ENCODE measurements at places on chromosomes 12 and 14.

GRCh38 chr12:132806857-132807256, 21.8 kb downstream of the GOLGA3 start:
- DNase-seq = no peak

- DNase-seq = no peak
Observed at GRCh38 chr12:2117541-2117940, 64.8 kb downstream of the CACNA1C start.

- no peak for DNase-seq
Observed at GRCh38 chr14:81179631-81180030, 41.1 kb downstream of the GTF2A1 start.

DNA sequence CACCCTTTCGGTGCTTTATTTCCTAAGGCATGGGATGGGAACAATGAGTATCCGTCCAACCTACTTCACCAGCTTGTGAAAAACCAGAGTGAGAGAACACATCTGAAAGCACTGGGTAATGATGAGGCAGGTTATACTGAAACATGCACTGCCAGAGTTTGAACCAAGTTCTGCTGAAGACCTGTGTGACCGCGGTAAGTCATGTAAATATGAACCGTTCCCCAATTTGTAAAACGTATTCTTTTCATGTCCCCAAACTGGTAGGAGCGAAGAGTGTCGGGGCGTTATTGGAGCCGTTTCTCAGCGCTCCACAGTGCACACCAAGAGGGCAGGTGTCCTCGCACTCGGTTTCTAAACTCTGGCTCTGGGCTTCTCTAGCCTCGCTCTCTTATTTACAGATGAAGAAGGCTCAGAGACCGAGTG, 788 bp upstream of the NGDN start:
- no peak for DNase-seq

DNA sequence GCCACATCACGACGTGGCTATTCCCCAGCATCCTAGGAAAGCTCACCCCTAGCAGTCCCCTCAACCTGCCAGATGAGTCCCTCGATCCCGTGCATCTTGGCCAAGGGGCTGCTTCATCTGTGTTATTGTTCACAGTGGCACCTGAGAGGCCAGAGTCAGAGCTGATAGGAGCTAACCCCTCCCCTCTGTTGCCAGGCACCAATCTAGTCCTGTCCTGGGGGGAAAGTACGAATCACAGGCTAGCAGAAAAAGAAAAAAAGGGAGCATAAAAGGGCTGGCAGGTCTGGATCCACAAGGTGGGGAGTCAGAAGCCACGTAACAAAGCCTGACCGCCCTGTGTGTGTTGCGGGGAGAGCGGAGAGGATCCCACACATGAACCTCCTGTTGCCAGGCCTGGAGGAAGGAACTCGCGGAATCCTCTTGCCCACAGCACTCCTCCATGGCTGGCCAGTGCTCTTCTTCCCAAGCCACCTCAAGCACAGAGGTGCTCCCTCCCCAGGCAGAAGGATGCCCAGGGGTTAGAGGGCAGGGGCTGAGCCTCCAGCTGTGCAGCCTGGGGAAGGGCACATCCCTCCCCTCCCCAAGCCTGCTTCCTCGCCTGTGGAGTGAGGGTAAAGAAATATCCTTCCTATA, 91.8 kb downstream of the ITPK1 start:
- DNase-seq = no peak

GRCh38 chr14:61368114-61368710, 46.8 kb downstream of the PRKCH start:
- DNase-seq = no peak

DNA sequence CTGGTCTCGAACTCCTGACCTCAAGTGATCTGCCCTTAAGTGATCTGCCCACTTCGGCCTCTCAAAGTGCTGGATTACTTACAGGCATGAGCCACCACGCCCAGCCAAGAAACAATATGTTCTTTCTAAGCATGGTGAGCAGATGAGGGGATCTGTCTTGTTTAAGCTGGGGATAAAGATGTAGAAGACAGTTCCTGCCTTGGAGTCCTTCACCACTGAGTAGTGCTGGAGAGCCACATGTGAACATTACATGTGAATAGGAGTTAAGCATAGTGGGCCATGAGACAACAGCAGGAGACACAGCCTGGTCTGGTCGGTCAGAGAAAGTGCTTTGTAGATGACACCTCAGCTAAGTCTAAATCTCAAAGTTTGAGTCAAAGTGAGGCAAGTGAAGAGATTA, 26.0 kb downstream of the TMBIM6 start:
- DNase-seq = no peak

DNA sequence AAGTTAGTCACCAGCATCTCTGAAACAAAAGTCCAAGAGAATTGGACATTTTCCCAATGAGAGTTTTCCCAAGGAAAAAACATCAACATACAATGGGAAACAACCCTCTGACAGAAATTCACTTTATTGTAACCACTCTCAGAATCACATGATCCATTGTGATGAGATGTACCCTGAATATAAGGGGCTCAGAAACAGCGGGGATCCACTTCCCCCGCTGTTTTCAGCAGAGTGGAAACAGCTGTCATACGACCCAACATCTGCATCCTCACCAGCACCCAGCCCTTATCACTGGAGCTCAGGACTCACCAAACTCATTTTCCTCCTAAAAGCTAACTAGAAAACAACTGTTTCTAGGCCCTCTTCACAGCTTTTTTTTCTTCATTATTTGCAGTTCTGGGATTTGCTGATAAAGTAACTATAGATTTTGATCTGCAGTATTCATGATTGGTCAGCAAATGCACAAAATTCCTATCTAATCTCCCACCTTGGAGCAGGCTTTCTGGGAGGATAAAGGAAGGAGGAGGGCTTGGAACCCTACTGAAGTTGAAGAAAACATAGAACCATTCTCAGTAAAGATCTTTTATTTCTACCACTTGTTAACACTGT, 31.3 kb downstream of the CORO1C start:
- DNase-seq = no peak

DNA sequence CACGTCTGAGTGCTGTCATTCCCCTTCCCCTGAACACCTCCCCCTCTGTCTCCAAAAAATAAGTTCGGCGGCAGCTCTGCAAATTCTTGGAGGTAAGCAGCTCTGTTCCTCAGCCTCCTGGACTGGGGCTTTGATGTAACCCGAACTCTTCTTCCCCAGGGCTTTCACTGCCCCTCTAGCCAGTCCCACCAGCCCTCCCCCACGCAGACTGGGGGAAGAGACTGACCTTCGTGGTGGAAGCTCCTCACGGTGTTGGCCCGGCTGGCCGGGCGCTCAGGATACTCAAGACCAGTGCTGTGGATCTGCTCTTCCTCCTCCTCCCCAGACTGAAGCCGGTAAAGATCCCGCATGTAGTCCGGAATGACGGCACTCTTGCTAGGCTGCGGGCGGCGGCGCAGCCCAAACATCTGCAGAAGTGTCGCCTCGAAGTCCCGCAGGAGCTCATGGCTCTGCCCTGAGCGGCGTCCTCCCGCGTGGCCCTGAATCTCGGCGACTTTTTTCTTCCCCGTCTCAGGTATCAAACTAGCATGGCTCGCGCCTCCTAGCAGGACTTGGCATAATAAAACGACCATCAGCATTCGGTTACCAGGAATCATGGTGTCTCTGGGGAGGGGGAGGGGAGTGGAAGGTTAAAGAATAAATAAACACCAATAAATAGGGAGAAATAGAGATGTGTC, 4.9 kb downstream of the BMP4 start:
- DNase-seq = no peak

DNA sequence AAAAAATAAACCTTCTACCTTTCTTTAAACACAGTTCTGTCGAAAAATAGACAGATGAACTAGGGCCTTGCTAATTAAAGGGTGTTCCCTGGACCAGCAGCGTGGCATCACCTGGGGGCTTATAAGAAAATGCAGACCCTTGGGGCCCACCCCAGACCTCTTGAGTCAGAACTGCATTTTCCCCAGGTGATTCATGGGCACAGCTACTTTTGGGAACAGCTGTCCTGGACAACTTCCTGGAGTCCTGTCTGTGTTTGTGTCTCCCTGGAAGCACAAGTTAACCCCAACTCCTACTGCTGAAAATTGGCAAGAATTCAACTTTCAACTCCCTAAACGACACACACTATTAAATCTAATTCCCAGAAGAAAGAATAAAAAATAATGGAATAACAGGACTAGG, 17.8 kb downstream of the FBLN5 start:
- DNase-seq = no peak

DNA sequence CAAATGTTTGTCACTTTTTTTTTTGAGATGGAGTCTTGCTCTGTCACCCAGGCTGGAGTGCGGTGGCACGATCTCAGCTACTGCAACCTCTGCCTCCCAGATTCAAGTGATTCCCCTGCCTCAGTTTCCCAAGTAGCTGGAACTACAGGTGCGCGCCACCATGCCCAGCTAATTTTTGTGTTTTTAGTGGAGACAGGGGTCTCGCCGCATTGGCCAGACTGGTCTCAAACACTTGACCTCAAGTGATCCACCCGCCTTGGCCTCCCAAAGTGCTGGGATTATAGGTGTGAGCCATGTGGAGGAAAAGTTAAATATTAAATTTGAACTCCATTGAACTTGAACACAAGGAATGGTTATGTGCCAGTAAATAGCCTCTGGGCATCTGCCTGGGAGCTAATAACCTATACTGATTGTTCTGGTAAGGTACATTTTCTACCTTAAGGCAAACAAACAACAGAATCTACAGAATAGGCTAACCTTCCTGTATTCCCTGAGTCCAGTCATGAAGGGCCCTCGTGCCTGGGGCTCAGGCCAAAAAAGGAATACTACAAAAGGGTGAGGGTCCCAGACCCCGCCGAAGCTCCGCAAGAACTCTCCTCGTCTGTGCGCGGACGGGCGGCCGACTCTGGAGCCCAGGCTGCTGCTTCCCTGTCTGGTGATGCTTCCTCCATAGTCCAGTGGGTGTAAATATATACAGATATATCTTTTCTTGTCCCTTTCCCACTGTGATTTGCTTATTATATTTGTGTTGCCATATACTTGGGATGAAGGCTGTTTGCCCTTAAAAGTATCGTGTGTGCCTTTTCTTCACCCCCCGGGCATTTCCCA, 74.0 kb upstream of the EIF5 start:
- no peak for DNase-seq

GRCh38 chr14:73786636-73787485, 64.8 kb upstream of the PTGR2 start:
- peak; percentile 61 for DNase-seq

DNA sequence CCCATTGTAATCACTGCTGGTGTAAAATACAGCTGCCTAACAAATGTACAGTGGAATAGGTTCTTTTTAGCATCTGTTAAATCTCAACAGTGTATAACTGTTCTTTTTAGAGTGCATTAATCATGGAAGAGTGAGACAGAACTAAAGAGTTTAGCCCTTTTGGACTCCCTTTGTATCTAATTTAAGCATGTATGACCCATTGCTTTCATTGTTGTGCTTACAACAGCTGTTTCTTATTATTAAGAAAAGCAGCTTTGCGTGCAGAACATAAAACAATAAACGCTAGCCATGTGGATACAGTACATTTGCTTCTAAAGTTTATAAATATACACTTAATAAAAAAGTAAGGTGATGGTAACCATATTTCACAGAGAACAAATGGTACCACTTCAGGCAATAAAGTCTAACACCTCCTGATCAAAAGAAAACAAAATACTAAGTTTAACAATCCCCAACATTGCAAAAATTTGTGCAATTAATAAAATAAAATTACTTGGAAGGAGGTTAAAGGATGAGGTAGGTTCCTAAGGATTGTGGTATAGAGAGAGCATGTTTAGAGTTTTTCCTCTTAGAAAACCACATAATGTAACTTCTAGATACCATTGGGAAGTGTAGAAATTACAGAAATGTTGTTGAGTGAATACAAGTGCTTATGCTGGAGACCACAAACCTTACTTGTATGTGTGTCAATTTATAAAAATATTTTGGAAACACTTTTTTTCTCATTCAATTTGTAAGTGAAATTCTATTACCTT, 448.7 kb downstream of the SLC6A15 start:
- no peak for DNase-seq

- no peak for DNase-seq
Observed at GRCh38 chr12:90428465-90428864, 526.5 kb downstream of the CCER1 start.

GRCh38 chr14:89371585-89372511, 45.2 kb downstream of the FOXN3 start:
- DNase-seq = no peak

GRCh38 chr14:102231476-102232347, 73.3 kb downstream of the MOK start:
- no peak for DNase-seq

- DNase-seq = no peak
Observed at GRCh38 chr14:78240567-78240966, 70.4 kb downstream of the NRXN3 start.

- DNase-seq = no peak
Observed at GRCh38 chr14:53946404-53947093, 10.1 kb downstream of the BMP4 start.

DNA sequence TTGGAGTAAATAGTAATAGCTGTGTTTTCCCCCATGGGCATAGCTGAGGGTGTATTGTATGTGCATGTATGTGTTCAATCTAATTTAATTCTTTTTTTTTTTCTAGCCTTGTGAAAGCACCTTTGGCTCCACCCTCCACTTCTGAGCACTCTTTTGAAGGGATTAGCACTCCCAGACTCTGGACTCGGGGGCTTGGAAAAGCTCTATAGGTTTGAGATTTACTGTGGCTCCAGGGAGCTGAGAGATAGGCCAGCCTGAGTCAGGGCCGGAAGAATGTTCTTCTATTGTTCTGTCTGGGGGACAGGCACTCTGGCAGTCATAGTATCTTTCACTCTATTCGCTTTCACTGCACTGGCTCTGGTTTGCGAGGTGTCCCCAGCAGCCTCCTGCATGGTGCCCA, 540.0 kb upstream of the TBX3 start:
- no peak for DNase-seq

DNA sequence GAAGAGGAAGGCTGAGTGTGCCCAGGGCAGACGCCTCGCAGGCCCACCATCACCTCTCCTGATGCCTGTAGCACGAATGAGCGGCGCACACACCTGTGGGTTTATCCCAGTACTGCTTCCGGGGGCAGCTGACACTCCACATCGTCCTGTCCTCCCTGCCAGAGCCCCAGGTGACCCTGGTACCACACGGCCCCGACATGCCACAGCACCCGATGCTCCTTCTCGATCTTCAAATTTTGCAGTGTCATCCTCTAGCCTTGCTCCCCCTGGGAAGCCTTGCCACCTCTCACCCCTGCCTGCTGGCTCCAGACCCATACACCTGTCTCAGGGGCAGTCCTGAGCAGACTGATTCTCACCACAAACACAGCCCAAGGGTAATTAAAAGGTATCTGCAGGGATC, 40.6 kb downstream of the ANO2 start:
- no peak for DNase-seq

DNA sequence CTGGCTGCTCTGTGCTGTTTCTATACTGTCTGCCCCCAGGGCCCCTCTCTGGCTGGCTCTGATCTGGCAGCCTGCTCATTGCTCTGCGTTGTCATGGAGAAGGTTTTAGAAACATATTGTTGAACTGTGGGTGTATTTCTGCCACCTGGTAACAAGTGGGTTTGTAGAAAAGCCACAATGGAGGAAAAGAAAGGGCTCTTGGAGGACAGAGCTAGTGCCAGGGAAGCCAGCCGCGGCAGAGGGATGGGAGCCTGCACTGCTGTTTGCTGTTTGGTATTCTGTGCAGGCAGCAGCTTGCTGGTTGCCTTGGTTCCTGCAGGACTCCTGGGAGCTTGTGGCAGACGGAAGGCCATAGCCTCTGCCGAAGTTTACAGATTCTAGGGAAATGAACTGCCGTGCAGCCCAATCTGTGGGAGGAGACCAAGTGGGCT, 15.1 kb downstream of the CCDC177 start:
- DNase-seq = no peak

GRCh38 chr12:26704684-26705460, 128.1 kb downstream of the ITPR2 start:
- no peak for DNase-seq

- no peak for DNase-seq
Observed at GRCh38 chr14:63292805-63293204, 25.9 kb downstream of the GPHB5 start.
